Activated CD4-positive, alpha-beta memory T cell treated with anti-CD3 and anti-CD28 coated beads for 36 hours (primary cell): ENCODE measurements at places on chromosomes 7 and 10.

DNA sequence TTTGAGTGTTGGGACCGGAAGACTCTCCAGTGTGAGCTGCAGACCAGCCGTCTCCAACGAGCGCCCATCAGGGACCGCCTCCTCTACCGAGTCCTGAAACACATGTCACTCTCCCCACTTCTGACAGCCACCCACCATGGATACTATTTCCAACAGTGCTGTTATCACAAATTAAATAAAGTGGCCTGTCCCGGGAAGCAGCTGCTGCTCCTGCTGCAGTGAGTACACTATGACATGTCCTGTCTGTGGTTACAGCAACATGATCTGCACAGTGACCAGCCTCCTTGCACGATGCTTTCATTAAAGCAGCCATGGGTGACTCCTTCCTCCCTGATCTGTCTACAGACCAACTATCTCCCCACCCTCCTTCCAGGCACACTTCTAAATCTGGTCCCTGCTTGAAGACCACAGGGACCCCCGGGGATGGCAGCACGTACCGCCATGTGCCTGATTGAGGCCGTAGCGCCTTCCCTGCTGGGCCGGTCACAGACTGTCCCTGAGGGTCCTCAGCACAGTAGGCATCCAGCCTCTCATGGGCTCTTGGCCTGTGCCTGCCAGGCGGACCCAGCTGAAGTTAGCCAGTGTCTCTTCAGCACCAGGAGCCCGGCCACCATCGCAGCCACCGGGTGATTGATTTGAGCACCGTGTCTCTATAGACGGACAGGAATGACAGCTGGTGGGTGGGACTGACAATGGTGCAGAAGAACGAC lies 58.8 kb downstream of the TCERG1L start:
- DNase-seq = no peak

DNA sequence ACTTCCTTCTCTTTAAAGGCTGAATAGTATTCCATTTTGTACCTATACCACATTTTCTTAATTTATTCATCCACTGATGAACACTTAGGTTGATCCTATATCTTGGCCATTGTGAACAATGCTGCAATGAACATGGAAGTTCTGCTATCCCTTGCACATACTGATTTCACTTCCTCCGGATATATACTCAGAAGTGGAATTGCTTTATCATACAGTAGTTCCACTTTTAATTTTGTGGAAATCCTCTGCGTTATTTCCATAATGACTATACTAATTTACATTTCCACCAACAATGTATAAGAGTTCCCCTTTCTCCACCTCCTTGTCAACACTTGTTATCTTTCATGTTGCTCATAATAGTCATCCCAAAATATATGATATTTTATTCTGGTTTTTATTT lies 312.6 kb downstream of the PLXDC2 start:
- no peak for DNase-seq

DNA sequence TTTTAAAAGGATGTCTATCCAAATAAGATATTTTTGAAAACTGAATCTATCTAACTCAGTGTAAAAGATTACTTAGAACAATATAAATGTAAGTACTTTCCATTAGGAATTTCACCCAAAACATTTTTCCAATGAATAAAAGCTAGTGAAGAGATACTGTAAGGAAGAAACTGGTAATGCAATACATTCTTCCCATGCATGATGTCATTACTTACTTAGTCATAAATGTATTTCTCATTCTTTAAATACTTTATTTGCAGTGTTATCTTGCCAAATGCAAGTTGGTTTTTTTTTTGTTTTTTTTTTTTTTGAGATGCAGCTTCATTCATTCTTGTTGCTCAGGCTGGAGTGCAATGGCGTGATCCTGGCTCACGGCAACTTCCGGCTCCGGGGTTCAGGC lies 265.6 kb downstream of the PHF14 start:
- DNase-seq = no peak

- DNase-seq = no peak
These were observed 36.5 kb downstream of the AIFM2 start for GRCh38 chr10:70096016-70096704.

DNA sequence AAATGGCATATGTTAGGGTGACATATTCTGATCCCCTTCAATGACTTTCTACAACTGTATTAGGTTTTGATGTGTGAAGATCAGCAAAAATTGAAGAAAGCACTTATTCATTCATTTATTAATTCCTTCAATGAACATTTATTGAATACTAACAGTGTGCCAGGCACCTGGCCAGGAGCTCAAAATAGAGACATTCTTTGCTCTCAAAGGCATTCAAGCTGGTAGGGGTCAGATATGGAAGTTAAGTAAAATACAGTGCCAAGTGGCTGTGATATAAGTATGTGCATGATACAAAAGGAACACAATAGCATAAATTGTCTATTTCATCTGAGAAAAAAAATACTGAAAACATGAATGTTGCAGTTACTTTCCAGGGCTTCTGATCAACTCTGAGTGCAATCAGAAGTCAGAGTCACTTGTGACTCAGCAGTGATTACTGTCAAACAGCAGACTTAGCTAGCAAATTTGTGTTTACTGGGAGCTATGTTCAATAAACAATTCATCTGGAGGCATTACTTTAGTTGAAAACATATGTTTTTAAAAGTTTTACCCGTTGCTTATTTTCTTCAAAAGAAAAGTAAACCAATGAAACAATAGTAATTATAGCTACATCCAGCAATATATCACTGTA lies 60.4 kb upstream of the CACNB2 start:
- DNase-seq = no peak

GRCh38 chr10:47252093-47252780 lies 47.8 kb upstream of the GDF10 start:
- no peak for DNase-seq

DNA sequence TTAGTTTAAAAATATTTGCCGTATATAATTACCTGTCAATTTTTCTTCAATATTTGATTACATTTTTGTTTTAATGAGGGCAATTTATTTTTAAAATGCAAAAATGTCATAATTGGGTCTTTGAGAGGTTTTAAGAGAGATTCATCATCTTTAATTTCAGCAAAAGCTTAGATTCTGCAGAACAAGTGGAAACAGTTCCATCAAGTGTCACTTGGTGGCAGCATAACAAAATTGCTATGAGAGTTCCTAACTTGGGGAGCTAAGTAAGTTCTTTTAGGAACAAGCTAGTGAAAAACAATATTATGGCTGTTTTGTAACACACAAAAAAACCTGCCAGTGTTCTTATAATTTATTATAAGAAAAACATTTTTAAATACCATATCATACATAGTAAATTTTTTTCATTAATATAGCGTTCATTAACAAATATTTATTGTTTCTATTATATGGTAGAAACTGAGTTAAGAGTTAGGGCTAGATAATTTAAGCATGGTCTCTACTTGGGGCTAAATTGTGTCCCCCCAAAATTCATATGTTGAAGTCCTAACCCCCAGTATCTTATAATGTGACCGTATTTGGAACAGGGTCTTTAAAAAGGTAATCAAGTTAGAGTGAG lies 155.2 kb downstream of the MAGI2 start:
- DNase-seq = no peak

GRCh38 chr10:6133331-6134098 lies 44.7 kb downstream of the RBM17 start:
- no peak for DNase-seq

DNA sequence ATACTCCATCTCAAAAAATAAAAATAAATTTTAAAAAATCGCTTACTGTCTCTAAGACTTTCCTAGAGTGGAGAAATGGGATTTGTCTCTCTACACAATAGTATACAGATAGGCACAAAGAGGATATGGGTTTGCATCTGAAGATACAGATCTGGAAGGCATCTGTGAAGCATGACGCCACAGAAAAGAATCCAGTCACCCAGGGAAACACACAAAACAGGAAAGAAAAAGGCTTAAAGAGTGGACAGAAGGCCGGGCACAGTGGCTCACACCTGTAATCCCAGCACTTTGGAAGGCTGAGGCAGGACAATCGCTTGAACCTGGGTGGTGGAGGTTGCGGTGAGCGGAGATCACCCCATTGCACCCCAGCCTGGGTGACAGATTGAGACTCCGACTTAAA lies 61.3 kb downstream of the SKIDA1 start:
- DNase-seq = no peak

DNA sequence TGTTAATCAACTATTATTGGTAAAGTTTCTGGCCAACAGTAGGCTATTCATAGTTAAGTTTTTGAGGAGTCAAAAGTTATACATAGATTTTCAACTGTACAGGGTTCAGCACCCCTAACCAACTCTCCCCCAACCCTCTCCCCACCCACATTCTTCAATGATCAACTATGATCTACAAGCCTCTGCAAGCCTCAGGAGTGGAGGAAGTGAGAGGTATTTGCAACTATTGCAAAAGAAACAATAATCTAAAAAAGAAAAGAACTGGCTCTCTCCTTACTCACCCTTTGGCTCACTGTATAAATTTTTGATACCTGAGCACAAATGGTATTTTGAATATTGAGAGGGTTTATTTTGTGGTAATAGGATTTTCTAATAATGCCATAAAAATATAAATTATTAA lies 179.8 kb downstream of the IPMK start:
- DNase-seq = no peak

DNA sequence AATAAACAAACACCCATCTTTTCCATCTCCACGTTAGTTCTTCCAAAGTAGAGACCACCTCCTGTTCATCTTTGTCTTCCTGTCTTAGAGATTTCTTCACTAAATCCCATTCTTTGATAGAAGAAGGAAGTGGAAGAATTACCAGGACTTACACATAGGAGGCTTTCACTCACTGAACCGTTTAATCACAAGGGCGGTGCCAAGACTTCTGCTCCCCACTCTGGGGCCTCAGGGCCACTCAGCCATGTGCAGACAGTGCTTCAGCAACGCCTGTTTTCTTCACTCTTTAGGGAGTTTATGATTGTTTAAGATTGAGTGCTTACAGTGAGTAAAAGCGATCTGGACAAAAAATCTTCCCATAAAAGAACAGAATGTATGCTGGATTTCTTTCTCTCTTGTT lies 63.9 kb upstream of the SORCS3 start:
- no peak for DNase-seq

DNA sequence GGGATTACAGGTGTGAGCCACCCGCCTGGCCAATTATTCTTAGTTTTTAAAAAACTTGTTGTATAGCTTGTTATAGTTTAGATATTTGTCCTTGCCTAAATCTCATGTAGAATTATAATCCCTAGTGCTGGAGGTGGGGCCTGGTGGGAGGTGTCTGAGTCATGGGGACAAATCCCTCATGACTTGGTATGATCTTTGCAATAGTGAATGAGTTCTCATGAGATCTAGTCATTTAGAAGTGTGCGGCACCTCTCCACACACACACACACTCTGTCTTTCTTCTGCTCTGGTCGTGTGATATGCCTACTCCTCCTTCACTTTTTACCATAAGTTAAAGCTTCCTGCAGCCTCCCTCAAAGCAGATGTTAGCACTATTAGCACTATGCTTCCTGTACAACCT lies 37.2 kb downstream of the FAM149B1 start:
- DNase-seq = no peak
